ENCODE measurements at places on chromosomes 12 and 14. TPM values are rescaled to one million over a fixed set of nuclear protein-coding genes. Genes with fewer than 3 reads are reported as not detected.

DNA sequence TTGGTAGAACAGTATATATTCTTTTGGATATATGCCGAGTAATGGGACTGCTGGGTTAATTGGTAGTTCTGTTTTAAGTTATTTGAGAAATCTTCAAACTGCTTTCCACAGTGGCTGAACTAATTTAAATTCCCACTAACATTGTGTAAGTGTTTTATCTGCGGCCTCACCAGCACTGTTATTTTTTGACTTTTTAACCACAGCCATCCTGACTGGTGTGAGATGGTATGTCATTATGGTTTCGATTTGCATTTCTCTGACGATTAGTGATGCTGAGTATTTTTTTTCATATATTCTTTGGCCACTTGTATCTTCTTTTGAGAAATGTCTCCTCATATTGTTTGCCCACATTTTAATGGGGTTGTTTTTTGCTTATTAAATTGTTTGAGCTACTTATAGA lies 357.4 kb downstream of the C12orf50 start:
- no peaks in the 10 kb centered on the region for H3K36me3 ChIP-seq
- no peaks in the 10 kb centered on the region for H3K4me1 ChIP-seq
- no peak overlapping the region for H3K27ac ChIP-seq
- no peak for DNase-seq
- H3K27me3 ChIP-seq: no peaks in the 10 kb centered on the region

GRCh38 chr14:87883750-87884149 lies 109.2 kb downstream of the GALC start:
- H3K4me1 ChIP-seq: no peaks in the 10 kb centered on the region
- no peak overlapping the region for H3K4me3 ChIP-seq
- DNase-seq: no peak
- no peaks in the 10 kb centered on the region for H3K36me3 ChIP-seq
- no peak overlapping the region for H3K27ac ChIP-seq
- no peaks in the 10 kb centered on the region for H3K27me3 ChIP-seq

DNA sequence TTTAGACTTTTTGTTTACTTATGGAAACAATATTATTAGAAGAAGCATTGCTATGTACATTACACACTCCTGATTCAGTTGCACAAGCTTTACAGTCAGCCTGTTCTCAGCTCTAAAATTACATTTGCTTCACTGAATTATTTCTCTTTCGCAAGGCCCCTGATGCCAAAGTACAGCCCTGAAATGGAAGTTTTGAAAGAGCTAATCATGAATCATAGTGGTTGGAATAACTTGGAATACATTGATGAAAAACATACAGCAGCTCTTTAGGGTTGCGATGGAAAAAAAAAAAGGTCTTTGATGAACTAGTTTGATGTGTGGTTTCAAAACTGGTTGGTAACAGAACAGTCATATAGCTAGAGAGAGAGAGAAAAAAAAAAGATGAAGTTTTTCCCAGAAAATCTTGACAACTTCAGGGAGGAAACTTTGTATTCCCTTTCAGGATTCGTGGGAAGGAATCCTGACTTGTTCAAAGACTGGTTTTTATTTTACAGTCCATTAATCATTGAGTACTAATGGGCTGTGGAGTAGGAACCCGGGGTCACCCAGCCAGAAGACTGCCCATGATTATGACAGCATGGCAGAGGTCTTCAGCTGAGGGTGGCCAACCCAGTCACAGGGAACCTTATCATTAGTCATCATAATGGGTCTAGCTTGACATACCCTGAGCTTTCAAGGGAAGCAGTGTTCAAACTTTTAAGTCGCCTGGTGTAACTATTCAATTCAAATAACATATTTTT lies 460.1 kb downstream of the NAV3 start:
- H3K27me3 ChIP-seq: no peaks in the 10 kb centered on the region
- H3K27ac ChIP-seq: no peak overlapping the region

DNA sequence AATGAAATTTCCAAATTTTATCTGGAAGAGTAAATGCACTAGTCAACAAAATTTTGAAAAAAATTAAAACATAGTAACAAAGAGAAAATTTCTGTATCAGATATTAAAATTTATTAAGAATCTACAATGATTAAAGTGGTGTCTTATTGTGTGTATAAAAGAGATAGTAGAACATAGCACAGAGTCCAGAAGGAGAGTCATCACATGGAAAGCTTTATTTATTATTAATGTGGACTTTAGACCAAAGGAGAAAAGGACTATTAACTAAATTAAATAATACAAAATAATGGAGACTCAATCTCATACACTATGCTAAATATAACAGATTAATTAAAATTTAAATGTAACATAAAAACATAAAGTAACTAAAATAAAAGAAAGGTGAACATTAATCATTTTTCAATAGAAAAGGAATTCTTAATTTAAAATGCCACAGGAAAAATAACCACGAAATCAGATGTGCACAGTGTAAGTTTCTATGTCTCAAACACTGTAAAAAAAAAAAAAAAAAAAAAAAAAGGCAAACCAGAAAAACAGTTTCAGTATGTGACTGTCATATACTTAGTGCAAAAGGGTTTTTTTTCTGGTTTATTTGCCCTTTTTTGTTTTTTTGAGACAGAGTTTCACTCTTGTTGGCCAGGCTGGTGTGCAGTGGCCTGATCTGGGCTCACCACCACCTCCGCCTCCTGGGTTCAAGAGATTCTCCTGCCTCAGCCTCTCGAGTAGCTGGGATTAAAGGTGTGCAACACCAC lies 95.4 kb downstream of the MYF5 start:
- H3K4me1 ChIP-seq: no peaks in the 10 kb centered on the region
- no peak overlapping the region for H3K27ac ChIP-seq
- no peaks in the 10 kb centered on the region for H3K36me3 ChIP-seq
- H3K4me3 ChIP-seq: no peak overlapping the region

DNA sequence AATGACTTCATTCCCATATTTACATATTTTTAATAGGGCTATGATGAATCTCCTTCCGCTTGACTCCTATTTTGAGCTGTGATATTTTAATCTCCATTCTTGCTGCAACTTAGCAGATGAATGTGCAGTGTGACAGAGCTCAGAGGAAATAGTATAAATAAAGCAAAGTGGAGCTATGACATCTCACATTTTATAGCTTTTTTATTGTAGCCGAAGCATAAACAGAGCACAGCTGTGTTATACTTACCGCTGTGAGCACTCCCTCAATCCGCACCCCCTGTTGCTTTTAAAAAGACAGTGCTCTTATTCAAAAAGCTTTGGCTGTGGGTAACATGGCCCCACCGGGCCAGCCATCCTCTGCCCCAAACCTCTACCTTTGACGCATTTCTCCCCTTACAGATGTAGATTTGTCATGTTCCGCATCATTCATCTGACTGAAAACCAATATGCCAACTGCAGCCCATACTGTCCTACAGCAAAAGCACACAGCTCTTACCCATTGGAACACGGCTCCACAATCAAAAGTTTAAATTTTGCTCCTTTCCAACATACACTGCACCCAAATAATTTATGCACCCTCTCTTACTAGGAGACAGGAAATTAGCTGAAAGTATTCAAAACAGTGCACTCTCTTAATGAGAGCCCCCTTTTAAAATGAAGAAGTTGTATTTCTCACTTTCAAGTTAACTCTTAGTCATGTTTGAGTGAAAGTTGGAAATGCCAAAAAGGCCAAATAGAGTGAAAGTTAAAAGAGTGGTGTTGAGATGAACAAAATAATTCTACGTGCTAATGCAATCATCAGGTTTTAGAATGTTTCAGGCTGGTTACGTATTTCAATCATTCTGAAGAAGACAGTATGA lies 429.3 kb upstream of the SOX5 start:
- H3K36me3 ChIP-seq: no peaks in the 10 kb centered on the region
- no peak overlapping the region for H3K27ac ChIP-seq
- no peaks in the 10 kb centered on the region for H3K27me3 ChIP-seq
- no peak for DNase-seq
- no peak overlapping the region for H3K4me3 ChIP-seq

- no peaks in the 10 kb centered on the region for H3K27me3 ChIP-seq
- no peak overlapping the region for H3K27ac ChIP-seq
- DNase-seq: no peak
- H3K4me3 ChIP-seq: no peak overlapping the region
- H3K4me1 ChIP-seq: no peaks in the 10 kb centered on the region
Observed at GRCh38 chr14:53741479-53742232, 215.0 kb downstream of the BMP4 start.

- H3K4me3 ChIP-seq: peak overlapping the region; percentile 68
- H3K27me3 ChIP-seq: no peaks in the 10 kb centered on the region
- peak overlapping the region; percentile 96 for H3K27ac ChIP-seq
- peaks cover 42% of the 10 kb centered on the region for H3K36me3 ChIP-seq
Observed at GRCh38 chr12:94208622-94208966, 60.2 kb downstream of the PLXNC1 start.

DNA sequence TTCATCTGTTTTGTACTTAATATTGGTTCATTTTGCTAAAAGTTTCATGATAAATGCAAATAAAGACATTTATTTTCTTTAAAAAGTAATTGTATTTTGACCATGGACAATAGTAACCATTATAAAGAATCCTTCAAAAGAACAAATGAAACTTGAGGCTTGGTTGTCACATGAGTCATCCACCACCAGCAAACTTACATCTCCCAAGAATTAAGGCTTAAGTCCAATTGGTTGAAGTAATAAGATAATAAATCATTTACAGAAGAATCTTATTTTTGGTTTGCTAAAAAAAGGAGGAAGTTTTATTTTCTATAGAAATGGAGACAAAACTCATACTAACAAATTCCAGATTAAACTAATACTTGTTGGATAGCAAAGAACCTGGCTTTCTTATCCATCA lies 84.8 kb upstream of the KITLG start:
- H3K36me3 ChIP-seq: no peaks in the 10 kb centered on the region
- no peaks in the 10 kb centered on the region for H3K4me1 ChIP-seq

DNA sequence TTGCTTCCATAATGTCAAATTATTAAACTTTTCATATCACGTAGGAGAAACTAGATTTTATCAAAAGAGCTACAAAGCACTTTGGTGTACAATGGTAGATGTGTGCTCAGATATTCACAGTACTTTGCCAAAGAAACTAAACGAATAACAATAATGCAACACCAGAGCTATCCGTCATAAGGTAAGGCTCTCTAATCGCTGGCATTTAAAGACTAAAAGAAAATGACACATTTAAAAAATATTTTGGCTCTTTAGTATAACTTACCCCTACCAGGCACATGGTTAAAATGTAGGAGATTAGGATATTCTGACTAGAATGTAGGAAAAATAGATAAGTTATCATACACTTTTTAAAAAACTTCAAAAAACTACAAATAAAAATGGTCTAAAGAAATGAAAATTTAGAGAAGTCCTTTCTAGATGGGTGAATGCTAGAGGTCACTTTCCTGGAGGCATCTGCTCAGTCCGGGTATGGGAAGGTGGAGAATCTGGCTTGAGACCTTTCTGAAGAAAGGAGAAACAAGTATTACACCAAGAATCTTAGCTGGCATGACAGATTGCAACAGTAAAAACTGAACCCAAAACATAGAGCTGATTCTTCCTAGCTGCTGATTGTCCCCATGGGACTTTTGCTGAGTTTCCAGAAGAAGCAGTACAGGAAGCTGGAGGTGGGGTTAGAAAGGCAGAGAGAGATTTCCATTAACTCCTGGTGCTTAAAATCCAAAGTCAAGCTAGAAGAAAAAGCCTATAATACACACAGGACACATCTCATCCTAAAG lies 67.9 kb downstream of the FAR2 start:
- H3K27ac ChIP-seq: no peak overlapping the region
- no peaks in the 10 kb centered on the region for H3K4me1 ChIP-seq
- no peaks in the 10 kb centered on the region for H3K36me3 ChIP-seq
- DNase-seq: no peak
- H3K27me3 ChIP-seq: no peaks in the 10 kb centered on the region
- no peak overlapping the region for H3K4me3 ChIP-seq

- H3K27me3 ChIP-seq: peaks cover 8% of the 10 kb centered on the region
- H3K4me3 ChIP-seq: peak overlapping the region; percentile 64
- H3K36me3 ChIP-seq: no peaks in the 10 kb centered on the region
Observed at GRCh38 chr14:105087963-105088811, 23.0 kb upstream of the GPR132 start.

GRCh38 chr12:93234641-93235040 lies 143.1 kb upstream of the NUDT4 start:
- H3K36me3 ChIP-seq: no peaks in the 10 kb centered on the region
- H3K27ac ChIP-seq: no peak overlapping the region
- no peaks in the 10 kb centered on the region for H3K27me3 ChIP-seq
- no peak overlapping the region for H3K4me3 ChIP-seq
- H3K4me1 ChIP-seq: no peaks in the 10 kb centered on the region

- no peaks in the 10 kb centered on the region for H3K36me3 ChIP-seq
- peaks cover 90% of the 10 kb centered on the region for H3K27me3 ChIP-seq
- no peak overlapping the region for H3K27ac ChIP-seq
- DNase-seq: no peak
- H3K4me3 ChIP-seq: no peak overlapping the region
- H3K4me1 ChIP-seq: peaks cover 47% of the 10 kb centered on the region
Observed at GRCh38 chr12:48972952-48973483, 1.5 kb upstream of the WNT10B start.

- H3K4me1 ChIP-seq: peaks cover 22% of the 10 kb centered on the region
- H3K36me3 ChIP-seq: no peaks in the 10 kb centered on the region
- H3K27ac ChIP-seq: no peak overlapping the region
Observed at GRCh38 chr12:132597333-132598316, 12.8 kb downstream of the LRCOL1 start.

NEUROD4 gene
- not detected for total RNA-seq

CPNE6 gene
- not detected for total RNA-seq

SCYL2 gene
- total RNA-seq: 37.4 TPM

CLEC6A gene
- total RNA-seq: not detected

DPF3 gene
- total RNA-seq: 15.4 TPM

TPPP2 gene
- total RNA-seq: not detected
